Right renal pelvis (tissue), 4 donors: ENCODE measurements at places on chromosomes 2 and 18.

GRCh38 chr2:149744865-149745264 is 157.3 kb upstream of the MMADHC start:
- no peak for DNase-seq

DNA sequence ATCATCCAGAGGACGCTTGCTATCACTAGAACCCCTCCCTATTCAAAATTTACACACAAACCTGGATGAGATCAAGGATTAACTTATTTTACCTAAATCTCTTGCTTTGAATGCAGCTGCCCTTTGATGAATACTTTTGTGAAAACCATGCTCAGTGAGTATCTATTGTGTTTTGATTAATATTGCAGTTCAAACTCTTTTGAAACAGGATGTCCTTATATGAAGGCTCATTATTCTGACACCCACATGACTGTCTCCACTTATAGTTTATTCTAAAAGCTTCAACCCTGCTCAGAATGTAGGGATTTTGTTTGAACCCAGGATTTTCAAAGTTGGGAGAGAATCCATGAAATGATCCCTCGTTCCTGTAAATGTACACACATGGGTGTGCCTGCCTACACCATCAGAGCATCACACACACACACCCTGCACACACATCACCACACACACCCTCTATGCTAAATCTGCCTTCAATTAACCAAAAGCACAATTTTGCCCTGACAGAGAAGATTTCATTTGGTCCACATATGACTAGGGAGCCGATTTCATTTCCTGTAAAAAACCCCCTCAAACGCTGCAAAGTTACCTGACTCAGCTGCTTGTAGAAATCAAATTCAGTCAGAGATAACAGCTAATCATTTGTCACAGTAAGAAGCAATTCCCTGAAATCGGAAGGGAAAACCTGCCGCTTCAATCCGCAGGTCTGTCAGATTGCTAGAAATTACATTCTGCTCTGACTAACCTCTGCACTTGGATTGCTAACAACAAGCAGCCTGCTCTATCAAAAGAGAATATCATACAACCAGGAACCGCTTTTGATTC is 65.2 kb downstream of the ZEB2 start:
- no peak for DNase-seq

DNA sequence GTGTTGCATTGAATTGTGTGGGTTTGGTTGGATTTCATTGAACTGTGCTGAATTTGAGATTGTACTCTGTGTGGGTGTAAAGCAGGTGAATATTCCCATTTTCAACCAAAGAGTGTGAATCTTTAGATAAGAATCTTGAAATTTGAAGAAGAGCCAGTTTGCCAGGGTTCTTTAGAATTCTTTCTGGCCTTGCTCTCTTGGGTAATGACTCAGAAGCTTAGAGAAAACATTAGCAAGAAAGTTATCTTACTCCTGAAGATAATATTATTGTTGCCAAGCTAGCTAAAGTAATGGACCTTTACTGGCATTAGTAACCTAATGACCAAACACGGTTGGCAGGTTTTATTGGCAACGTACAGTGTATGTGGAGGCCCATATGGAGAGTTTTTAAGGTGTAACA is 46.4 kb upstream of the SIX3 start:
- DNase-seq, result no peak

DNA sequence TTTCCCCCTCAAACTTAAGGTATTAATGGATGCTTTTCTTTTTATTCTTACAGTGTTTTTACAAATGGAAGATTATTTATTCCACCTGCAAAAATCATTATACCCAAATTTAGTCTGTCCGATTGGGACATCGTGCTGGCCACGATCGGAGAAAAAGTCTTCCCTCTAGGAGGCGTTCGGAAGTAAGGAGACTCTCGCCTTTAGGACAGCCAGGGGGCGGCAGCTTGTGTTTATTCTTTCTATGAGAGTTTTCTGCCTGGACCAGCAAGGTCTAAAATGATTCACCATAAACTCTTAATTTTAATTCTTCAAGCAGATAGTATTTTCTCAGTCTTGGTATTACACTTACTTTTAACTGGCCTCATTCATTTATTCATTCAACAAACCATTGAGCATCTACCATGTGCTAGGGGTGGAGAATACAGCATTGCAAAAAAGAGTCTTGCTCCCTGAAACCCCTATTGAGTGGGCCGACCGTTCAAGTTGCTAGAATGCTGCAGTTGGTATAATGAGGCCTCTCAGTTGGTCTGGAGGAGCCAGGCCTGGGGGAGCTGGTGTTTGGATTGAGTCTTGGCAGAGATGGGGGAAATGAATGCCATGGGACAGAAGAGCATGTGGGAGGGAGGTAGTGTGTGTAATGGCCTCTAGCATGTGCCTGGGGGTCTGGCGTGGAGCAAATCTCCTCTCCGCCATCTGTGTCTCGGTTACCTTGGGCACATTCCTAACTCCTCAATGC is 38.7 kb downstream of the DCDC2C start:
- no peak for DNase-seq

DNA sequence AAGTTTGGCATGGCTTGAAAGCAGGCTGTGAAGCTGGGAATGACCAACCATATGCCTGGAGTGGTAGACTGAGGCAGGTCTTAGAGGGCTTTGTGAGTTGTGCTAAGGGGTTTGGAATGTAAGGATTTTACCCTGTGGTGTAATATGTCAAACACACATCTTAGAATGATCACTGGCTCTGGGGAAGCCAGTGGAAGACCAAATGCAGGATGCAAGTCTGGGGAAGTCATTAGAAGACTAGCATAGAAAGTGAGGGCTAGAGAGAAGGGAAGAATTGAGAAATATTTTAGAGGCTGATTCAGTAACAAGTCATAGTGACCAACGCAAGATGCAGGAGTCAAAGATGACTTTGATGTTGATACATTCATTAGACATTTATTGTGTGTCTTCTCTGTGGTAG is 3.5 kb upstream of the FHOD3 start:
- no peak for DNase-seq
